ENCODE measurements at places on chromosomes 7 and 10.

DNA sequence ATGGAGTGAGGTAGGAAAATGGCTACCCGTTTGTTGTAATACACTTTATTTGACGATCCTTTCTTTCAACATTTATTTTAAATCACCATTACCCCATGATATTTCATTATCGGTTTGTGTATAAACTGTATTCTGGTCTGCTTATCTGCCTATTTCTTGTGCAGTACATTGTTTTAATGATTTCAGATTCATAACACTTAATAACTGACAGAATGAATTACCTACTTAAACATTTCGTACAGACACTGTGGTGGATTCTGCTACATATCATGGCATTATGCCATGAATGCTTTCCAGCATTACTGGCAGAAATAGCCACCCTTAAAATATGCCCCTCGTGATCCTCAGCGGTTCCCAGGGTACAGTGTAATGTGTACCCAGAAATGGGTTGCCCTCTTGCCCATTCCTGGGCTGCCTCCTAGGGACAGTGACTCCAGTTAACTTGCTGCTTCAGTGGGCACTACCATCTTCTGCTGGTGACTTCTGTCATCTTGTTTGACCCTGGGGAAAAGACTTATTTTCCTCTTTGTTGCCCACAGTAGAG is 74.5 kb downstream of the C1GALT1 start:
- DNase-seq: no peak

- no peak for DNase-seq
Observed at GRCh38 chr10:70742537-70743429, 42.4 kb downstream of the TBATA start.

GRCh38 chr10:77421591-77421990 is 216.0 kb downstream of the KCNMA1 start:
- no peak for DNase-seq

DNA sequence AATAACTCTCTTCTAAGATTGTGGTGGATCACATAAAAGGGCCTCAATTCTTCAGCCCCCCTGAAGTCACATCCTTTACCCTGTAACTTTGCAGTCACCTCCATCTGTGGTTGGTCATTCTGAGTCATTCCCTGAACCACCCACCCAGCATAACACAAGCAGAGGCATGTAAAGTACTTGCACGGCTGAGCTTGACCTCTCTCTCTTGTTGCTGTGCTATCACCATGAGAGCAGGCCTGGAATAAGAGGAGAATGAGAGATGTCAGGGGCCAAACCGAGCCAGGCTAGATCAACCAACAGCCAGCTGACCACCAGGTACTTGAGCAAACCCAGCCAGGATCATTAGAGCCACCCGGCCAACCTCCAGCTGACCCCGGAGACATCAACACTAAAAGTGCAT is 13.5 kb upstream of the STK17A start:
- no peak for DNase-seq

DNA sequence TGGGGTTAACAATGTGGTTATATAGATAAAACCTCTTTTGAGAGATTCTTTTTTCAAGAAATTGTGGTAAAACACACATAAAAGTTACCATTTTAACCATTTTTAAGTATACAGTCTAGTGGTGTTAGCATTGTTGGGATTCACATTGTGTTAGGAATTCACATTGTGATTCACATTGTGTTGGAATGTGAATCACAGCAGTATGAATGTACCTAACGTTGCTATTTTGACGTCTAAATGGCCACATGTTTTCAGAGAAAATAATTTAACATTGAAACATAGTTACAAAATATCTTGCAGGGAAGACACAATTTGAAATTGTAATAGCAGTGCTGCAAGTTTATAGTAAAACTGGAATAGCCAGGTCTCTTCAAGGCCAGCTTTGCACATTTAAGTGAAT is 129.0 kb downstream of the BICC1 start:
- DNase-seq: no peak

GRCh38 chr10:36448760-36449691 is 676.4 kb upstream of the ANKRD30A start:
- no peak for DNase-seq

GRCh38 chr10:86301971-86302370 is 64.6 kb downstream of the GRID1 start:
- no peak for DNase-seq

GRCh38 chr10:130109796-130110245 is 809 bp downstream of the C10orf143 start:
- DNase-seq: peak; percentile 41

GRCh38 chr7:6260291-6261187 is 11.9 kb downstream of the CYTH3 start:
- no peak for DNase-seq

- no peak for DNase-seq
Observed at GRCh38 chr7:29315122-29315891, 120.7 kb downstream of the CHN2 start.

DNA sequence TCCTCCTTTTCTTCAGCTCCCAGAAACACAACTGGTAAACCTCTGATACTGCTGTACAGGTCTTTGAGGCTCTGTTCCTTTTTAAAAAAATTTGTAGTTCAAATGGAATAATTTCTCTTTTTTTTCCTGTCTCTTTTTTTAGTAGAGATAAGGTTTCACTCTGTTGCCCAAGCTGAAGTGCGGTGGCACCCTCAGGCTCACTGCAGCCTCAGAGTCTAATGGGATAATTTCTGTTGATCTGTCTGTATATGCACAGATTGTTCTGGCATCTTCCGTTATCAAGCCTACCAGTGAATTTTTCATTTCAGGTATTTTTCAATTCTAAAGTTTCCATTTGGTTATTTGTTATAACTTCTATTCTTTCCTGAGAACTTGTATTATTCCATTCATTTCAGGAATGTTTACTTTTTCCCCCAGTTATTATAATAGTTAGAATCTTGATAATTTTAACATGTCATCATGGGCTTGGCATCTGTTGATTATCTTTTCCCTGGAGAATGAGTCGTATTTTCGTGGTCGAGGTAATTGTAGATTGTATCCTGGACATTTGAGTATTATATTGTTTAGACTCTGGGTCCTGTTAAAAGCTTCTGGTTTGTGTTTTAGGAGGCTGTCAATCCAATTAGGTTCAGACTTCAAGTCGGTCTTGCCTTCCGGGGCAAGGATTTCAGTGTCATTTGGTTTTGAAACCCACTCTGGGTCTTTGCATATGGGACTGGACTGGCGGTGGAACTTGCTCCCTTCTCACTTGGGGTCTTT is 24.5 kb downstream of the CRCP start:
- no peak for DNase-seq

DNA sequence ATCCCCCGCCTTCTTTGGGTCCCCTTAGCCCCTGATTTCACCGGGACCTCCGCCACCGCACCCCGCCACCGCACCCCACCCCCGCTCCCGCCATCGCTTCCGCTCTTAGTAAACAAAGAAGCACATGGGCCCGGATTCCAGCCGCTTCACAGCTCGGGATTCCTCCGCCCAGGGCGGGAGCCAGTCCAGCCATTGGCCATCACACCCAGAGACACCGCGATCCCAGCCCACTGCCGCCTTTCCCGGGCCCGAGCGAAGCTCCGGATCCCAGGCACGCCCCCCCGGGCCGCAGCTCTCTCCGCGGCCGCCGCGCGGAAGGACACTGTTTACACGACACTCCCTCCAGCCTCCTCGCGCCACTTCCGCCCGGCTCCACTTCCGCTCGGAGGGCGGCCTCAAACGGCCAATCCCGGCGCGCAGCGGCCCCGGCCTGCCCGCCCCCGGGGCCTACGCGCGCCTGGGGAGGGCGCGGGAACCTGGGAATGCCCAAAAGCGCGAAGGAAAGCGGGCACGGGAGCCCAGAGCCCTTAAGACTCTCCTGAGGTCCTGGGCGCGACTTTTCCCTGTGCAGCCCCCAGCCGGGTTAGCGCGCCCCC is 679 bp downstream of the MCM7 start:
- DNase-seq: peak; percentile 80

- peak; percentile 75 for DNase-seq
Observed at GRCh38 chr10:101297901-101298486, 56.0 kb upstream of the BTRC start.

GRCh38 chr7:101972627-101973026 is 155.2 kb downstream of the CUX1 start:
- DNase-seq: no peak

DNA sequence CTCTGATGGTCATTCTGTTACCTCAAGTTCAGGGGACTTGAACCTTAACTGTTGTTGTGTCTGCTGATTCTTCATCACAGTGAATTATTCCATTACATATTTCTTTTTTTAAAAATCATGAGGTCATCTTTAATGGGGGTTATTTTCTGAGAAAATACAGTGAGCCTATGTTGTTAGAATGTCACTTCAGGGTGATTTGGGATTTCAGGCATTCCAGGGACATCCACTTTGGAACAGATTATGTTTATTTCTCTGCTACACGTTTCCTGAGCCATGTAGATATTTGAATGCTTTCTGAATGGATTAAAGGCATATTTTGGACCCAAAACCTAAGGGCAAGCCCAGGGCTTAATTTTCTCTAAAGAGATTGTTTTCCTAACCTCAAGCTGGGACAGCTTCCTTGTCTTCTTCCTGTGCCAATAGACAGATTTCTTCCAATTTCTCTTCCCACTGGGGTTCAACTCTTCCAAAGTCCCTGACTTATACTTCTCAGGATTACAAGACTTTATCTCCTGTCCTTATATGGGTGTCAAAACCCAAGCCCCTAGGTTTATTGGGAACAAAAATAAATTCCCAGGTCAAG is 271.7 kb downstream of the ARHGAP12 start:
- DNase-seq: no peak

DNA sequence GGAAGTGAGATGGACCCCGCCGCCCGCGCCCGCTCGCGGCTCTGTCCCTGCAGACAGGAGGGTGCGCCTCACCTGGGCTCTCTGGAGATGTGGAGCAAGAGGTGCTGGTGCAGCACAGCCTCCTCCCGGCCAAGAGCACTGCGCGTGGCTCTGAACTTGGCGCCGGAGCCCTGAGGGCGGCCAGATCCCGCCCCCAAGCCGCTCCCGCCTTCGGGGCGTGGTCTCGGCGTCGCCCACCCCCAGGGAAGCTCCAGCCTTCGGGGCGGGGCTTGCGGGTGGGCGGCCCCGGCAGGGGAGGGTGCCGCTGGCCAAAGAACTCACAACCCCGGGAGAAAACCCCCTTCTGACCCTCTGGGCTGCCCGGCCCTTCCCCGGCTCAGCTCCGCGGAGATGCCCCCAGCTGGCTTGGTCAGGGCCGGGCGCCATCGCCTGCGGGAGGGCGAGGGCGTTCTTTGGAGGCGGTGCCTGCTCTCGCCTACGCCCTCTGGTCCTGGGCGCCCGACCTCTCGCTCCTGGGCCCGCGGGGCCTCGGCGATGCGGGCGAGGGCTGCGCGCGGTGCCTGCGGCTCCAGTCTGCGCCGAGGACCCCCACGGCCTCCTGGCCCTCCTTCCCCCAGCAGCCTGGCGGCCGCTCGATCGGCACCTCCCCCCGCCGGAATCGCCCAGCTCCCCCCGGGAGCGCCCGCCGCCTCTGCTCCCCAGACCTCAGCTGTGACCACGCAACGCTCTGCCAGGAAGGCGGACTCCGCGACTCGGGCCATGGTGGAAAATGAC is at the start of gene ZNF488:
TSS of gene ZNF488 (minus strand) at position 146 of the 774 bp plus-strand sequence. CDS start 15,464 bp downstream, outside the sequence.
- peak; percentile 73 for DNase-seq

GRCh38 chr10:92298487-92298886 is 7.5 kb downstream of the MARCHF5 start:
- no peak for DNase-seq

DNA sequence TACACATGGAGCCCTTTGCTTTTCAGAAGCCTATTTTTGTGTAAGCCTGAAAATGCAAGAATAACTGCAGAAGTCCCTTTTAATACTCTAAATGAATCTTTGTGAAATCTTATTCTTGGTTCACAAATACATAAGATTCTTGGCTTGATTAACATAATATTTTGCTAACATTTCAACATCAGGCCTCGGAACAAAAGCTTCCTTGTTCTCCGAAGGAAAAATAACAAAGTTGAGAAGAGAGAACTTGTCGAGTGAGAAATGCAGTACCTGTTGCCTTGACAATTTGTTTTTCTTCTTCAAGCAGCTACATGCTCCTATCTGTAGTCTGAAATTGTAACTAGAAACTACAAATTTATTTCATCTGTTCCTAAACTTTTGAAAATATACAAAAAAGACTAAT is 8.5 kb downstream of the NT5C2 start:
- no peak for DNase-seq

- DNase-seq: no peak
Observed at GRCh38 chr7:138063400-138063799, 12.9 kb upstream of the AKR1D1 start.

DNA sequence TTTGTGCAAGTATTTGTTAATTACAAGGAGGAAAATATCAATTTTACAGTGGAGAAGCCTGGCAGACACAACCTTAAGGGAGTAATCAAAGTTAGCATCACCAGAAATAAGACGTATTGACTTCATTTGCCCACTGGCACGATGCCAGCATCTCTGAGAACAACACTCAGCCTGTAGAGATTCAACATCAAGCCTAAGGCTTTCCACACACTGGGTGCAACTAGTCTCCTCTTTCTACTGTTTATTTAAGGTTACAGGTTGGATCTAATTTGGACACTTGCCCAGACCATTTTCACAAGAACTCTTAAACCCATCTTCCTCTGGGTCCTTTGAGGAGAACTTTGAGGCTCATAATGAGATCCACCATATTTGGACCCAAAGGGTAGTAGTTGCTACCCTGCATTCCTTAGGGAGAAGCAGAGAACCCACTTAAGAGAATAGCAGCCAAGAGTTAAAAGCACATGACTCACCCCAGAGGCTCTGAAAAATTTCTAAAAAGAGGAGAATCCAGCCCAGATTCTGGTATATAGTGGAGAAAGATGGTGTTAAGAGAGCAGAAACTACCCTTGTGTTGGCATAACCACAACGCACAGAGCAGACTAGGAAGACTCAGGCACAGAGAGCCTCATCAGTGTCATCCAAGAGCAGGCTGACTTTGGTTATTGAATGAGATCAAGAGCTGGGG is 97.3 kb downstream of the CCDC71L start:
- no peak for DNase-seq

GRCh38 chr7:42457663-42458062 is 220.7 kb upstream of the GLI3 start:
- no peak for DNase-seq

GRCh38 chr10:122294511-122295450 is 23.7 kb downstream of the BTBD16 start:
- DNase-seq: no peak

DNA sequence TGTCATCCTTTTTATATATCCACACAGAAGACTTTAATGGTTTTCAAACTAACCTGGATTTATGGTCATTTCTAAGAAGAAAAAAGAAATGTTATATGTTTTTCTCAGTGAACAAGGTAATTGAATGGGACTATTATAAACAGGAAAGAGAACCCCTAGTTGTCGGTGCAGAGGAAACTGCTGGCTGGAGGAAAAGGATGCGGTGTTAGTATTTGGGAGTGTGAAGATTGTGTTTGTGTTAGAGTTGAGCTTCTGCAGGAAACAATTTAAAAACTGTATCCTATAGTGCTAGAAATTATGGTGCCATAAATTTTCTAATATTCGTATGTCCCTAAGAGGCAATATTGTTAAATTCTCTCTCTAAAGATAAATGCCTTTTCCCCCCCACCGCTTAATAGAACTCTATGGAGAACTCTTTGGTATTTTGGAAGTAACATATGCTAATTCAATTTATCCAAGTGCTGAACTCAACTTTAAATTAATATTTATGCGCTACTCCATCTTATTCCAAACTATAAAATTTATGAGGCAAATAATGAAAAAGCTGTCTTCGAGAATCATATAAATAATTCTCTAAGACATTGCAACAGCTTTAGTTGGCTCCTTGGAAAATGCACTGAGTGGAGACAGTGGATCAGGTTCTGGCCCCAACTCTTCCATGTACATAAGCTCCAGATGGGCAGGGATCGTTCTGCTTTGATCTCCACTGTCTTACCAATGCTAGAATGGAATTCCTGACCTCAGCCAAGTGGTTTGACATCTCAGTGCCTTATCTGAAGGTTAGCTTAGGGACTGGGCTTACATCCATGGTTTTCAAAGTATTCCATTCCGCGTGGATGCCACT is 5.6 kb downstream of the BZW2 start:
- no peak for DNase-seq

GRCh38 chr10:110074298-110074697 is 66.5 kb downstream of the ADD3 start:
- DNase-seq: no peak

All from stimulated activated CD4-positive, alpha-beta T cell treated with anti-CD3 and anti-CD28 coated beads, Interleukin-1b, Interleukin-23, amount 100 ng/mL, for 4 hours (primary cell).